ENCODE measurements at places on chromosomes 7 and 10.
A peak's percentile ranks its signal among the peaks of the same experiment; 100 is the strongest.

GRCh38 chr7:22723181-22723601 lies 3.8 kb upstream of the IL6 start:
- peak; percentile 34 for DNase-seq

GRCh38 chr10:77941790-77942189 lies 15.2 kb upstream of the DLG5 start:
- no peak for DNase-seq

DNA sequence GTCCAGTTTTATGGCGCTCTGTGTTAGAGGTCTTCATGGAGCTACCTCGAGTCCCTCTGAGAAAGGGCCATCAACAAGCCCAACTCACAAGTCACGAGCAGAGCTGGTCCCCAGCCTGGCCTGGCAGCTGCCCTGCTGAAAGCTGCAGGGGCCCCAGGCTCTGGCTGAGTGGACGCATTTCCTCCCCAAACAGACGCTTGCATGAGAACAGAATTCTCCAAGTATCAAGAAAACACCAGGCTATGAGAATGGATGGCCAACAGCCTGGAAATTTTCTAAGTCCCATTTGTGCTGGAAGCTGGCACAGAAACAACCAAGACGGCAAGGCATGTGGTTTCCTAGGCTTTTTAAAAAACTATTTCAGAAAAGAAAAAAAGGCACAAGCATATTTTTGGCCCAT lies 114.8 kb downstream of the FAM53B start:
- no peak for DNase-seq

GRCh38 chr10:11522821-11523245 lies 88.6 kb downstream of the USP6NL start:
- DNase-seq, result no peak

GRCh38 chr7:65979583-65980477 lies 2.2 kb downstream of the GUSB start:
- no peak for DNase-seq

- no peak for DNase-seq
Measured at GRCh38 chr10:77005871-77006270, 631.7 kb downstream of the KCNMA1 start.

DNA sequence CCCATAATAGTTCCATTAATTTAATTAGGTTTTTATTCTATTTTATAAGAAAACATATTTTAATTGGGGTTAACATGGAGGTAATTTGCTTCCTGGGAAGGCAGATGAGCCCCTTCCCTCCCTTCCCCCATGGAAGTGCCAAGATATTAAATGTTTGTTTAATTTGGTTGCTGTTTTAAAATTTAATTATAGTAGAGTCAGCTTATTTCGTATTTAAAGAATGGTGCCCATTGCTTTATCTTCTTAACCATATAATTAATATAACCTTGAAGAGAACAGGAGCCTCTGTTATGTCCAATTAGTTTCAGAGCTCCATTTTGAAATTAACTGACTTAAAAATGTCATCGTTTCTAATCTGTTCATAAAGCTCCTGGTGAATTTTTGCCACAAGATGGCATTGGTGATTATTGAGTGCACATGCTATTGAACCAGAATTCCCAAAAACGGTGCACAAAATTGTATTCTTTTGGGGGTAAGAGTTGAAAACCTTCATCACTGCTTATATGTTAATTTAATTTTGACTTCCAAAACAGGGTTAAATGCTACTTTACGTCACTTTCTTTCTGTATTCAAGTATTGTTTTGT lies 26.0 kb downstream of the KLHDC10 start:
- no peak for DNase-seq

DNA sequence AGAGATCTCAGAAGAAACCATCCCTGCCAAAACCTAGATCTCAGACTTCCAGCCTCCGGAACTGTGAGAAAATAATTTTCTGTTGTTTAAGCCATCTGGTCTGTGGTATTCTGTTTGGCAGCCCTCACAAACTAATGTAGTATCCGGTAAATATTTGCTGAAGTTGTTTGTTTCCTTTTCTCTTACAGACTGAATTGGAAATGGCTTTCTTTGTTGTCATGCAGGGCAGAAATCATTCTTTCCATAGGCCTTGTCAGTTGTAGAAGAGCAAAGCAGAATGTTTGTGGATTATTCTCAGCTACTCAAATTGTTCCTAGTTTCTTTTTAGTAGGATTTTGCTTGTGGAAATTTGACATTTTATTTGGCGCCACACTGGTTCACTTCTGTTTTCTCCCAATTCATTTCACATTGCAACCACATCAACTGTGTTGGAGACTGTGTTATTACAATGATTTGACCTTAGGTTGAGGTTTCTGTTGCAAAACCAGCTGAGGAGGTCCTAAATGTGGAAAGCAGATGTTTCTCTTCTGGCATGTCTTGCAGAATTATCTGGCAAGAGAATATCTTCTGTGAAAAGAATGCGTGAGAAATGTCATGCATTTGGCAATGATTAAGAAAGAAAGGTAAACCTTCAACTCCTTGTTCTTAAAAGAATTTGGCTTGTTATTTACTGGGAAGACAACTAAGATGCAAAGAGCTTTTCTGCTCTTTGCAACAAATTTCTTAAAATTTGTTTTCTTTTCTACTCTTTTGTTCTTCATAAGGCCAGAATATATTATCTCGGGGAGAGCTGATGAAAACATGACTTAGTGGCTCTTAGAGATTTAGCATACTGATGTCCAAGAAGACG lies 25.8 kb downstream of the ACTA2 start:
- peak; percentile 53 for DNase-seq

GRCh38 chr10:124003481-124003870 lies 89.9 kb downstream of the CHST15 start:
- no peak for DNase-seq

DNA sequence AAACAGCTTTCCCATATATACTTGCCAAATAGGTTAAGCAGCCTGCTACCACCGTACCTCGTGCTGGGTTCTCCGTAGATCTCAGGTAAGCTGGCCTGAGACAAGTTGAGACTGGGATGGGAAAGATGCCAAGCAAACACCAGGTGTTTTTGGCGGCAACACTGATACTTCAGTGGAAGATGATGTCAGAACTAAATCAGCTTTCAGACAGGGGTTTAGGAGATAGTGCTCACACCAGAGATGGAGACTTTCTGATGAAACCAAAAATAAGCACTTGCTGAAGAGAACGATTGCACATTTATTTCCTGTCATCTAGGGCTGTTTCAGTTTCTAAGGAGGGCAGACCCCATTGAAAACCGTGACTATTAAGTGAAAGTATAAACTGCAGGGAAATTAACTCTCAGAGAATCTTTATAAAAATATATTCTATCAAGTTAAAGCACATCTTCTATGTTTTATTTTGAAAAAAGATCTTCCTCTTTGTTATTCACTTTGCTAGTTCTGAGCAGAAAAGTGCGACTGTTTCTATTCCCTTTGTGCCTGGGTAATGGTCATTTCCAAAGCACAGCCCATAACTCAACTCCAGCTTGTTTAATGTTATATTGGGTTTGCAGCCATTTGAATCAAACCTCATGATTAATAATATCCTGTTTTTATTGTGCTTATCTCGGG lies 149.9 kb downstream of the CPED1 start:
- no peak for DNase-seq

- no peak for DNase-seq
Measured at GRCh38 chr7:82674268-82674667, 230.7 kb upstream of the CACNA2D1 start.

- no peak for DNase-seq
Measured at GRCh38 chr10:114246679-114247305, 7.7 kb downstream of the VWA2 start.

DNA sequence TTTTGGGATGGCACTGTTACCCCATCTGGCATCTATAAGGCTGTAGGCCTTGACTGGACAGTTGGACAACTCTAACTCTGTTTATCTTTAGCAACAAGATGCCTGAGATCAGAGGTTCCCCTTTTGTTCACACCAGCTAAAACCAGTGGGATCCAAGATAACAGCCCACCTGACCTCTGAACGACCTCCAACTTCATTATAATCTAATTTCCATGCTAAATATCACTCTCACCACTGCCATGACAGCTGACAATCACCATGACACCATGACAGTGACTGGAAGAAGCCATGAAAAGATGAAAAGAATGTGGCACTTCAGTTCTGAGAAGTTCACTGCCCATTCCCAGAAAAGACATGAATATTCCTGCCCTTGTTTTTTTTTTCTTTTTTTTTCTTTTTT lies 281.4 kb upstream of the TAC1 start:
- no peak for DNase-seq

DNA sequence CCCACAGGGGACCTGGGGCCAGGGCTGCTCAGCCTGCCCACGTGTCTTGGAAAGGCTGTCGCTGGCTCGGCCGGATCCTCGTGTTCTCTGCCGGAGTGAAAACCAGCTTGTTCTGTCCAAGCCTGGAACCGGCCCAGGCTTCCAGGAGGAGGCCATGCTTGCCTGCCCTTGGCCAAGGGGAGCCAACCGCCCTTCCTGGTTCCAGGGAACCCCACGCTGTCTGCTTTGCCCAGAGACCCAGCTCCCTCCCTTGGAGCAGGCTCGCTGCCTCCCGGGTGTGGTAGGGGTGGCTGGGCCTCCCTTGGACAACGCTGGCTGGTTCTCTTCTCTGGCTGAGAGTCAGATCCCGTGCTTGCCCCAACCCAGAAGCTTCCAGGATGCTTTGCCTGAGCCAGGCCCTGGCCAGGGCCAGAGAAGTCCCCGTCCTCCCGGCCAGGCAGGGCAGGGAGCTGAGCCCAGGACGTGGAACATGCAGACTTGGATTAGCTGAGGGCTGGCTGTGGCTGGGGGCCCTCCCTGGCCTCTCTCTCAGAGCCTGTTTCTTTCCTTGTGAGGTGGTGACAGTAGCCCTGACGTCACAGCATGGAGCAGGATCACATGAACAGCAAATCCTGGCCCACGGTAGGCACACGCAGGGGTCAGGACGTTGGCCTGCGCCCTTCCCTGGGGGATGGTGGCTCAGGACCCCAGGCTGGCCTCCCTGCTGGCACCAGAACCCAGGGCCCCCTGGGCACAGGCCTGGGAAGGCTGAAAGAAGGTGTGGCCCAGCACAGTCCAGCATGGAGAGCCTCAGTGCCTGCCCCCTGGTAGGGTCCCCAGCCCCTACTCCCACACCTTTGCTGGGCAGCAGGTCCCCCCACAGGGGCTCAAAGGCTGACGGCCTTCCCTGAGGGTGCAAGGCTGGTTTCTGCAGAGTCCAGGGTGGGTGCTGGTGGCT lies 67.5 kb downstream of the PWWP2B start:
- DNase-seq, result no peak

DNA sequence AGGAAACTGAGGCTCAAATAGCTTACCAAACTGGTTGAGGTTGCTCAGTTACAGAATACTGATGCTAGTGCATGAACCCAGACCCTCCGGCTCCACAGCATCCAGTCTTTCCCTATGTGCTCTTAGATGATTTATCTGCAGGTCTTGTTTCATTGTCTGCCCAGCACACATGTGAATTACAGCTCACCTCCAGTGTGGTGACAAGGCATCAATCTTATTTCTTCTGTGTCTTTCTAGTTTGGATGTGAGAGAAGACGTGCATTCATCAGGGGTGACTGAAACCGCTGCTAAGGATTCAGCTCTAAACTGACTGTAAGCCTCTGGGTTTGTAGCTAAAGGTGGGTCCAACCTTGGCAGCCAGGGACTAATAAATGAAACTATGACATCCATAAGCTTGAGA lies 123.8 kb downstream of the SH2D4B start:
- DNase-seq, result no peak

- no peak for DNase-seq
Measured at GRCh38 chr10:68462536-68462935, 9.2 kb downstream of the DNA2 start.

GRCh38 chr10:71081912-71082311 lies 130.5 kb upstream of the UNC5B start:
- DNase-seq, result no peak

DNA sequence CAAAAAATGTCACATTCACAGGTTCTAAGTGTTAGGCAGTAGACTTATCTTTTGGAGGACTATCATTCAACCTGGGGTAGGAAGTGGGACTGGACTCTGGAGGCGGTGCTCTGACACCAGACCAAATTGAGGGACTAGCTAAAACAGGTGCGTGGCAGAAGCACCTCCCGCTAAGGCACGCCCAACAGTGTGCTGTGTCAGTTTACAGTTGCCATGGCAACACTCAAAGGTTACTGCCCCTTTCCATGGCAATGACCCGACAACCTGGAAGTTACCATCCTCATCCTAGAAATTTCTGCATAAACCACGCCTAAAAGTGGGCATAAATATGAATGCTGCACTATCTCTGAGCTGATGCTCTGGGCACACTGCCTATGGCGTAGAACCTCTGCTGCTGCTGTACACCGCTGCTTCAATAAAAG lies 14.0 kb upstream of the BLNK start:
- DNase-seq, result no peak

Measured in HFFc6 (cell line).